ENCODE measurements at places on chromosomes 13 and 19. TPM values are rescaled to one million over a fixed set of nuclear protein-coding genes. Genes with fewer than 3 reads are reported as not detected.

The NPAS1 gene
- 0.11 TPM for total RNA-seq

The PSG1 gene
- total RNA-seq = not detected

The WDR87 gene
- under 0.01 TPM for total RNA-seq

The MEIOSIN gene
- total RNA-seq = not detected

The NLRP4 gene
- total RNA-seq = not detected

The CACNA1A gene
- total RNA-seq = 0.39 TPM

The DENND1C gene
- total RNA-seq = not detected

The ACER1 gene
- not detected for total RNA-seq

The MCEMP1 gene
- not detected for total RNA-seq

The FFAR2 gene
- not detected for total RNA-seq

The SSC5D gene
- total RNA-seq = 0.22 TPM

The CYP4F3 gene
- total RNA-seq = under 0.01 TPM

The PSG11 gene
- total RNA-seq = 0.22 TPM

The FGF22 gene
- 0.39 TPM for total RNA-seq

The ZNF175 gene
- total RNA-seq = 6.4 TPM

The LRRC25 gene
- not detected for total RNA-seq

The ERVV-1 gene
- total RNA-seq = 0.39 TPM

The C5AR1 gene
- total RNA-seq = 0.11 TPM

The ZNF583 gene
- 5.5 TPM for total RNA-seq

The ZNF761 gene
- total RNA-seq = 13.7 TPM

The SLC7A10 gene
- total RNA-seq = not detected

The IZUMO4 gene
- 0.65 TPM for total RNA-seq

The CD22 gene
- total RNA-seq = 1.6 TPM

The MAMSTR gene
- 2.4 TPM for total RNA-seq

The ZNF600 gene
- total RNA-seq = 7.8 TPM

The NXNL1 gene
- total RNA-seq = not detected

The PCSK4 gene
- total RNA-seq = 2.5 TPM

The ASPDH gene
- total RNA-seq = not detected

The SLC10A2 gene
- not detected for total RNA-seq

The C1QTNF9 gene
- total RNA-seq = not detected

The RFX1 gene
- 5.1 TPM for total RNA-seq

The DBP gene
- 5.5 TPM for total RNA-seq

The C19orf81 gene
- total RNA-seq = not detected

The EEF2 gene
- 2,634 TPM for total RNA-seq

The ATP12A gene
- total RNA-seq = 0.39 TPM

Measured in placental epithelial cell (primary cell).